ENCODE measurements at places on chromosomes 5 and 9. TPM values are rescaled to one million over a fixed set of nuclear protein-coding genes. Genes with fewer than 3 reads are reported as not detected.

RETREG1 gene
- total RNA-seq, result 18.1 TPM

SPATA31A6 gene
- not detected for total RNA-seq

- no peaks in the 10 kb centered on the region for H3K4me1 ChIP-seq
- no peak overlapping the region for H3K27ac ChIP-seq
- H3K4me3 ChIP-seq, result no peak overlapping the region
Observed at GRCh38 chr5:158801268-158801667, 298.4 kb downstream of the EBF1 start.

DNA sequence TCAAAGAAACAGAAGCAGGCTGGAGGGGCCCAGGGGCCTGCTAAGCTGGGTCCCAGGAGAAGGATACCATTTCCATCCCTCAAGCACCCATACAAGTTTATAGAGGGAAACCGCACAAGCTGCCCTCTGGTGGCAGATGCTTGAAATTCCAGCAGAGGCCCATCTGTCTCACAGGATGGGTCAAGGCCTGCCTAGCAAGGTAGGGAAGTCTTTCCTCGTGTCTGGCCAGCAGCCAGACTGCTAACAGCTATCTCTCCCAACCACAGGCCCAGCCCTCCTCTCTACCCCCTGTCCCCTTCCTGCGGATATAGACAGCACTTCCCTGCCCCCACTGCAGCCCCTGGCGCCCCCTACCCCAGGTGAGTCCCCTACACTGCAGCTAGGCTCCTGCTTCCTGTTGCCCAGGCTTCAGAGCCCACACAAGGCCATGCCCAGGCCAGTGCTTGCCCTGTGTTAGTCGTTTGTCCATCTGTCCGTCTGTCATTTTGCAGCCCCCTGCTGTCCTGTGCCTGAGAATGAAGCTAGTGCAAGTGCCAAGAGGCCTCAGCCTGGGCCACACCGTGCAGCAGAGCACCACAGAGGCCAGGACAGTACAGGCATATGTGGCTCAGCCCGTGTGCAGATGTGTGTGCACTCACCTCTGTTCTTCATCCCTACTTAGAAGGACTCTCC, 26.2 kb downstream of the TCF7 start:
- H3K36me3 ChIP-seq, result peaks cover 16% of the 10 kb centered on the region
- H3K4me3 ChIP-seq, result no peak overlapping the region
- H3K27me3 ChIP-seq, result peaks cover 8% of the 10 kb centered on the region
- peaks cover 32% of the 10 kb centered on the region for H3K4me1 ChIP-seq
- peak; percentile 75 for DNase-seq

DNA sequence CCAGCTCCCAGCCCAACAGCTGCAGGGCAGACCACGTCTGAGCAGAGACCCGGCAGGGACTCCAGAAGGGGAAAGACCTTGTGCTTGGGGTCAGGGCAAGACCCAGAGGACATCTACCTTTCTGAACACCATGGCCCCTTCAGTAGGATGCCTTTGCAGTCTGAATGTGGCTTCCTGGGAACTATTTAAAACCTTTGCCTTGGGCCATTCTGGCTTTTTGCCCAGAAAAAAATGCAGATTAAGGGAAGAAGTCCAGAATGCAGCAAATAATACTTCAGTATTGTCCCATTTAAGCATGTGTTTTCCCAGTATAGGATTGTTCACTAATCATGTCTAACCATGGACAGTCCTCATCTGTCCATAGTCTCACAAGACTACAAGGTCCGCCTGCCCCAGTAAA, 67.5 kb upstream of the ERCC6L2 start:
- peaks cover 24% of the 10 kb centered on the region for H3K27me3 ChIP-seq
- H3K4me3 ChIP-seq, result no peak overlapping the region
- no peak overlapping the region for H3K27ac ChIP-seq
- DNase-seq, result no peak

GRCh38 chr5:109126481-109126880, 283.3 kb downstream of the PJA2 start:
- H3K4me3 ChIP-seq, result no peak overlapping the region
- no peak for DNase-seq
- no peaks in the 10 kb centered on the region for H3K4me1 ChIP-seq
- H3K27me3 ChIP-seq, result no peaks in the 10 kb centered on the region
- no peak overlapping the region for H3K27ac ChIP-seq
- no peaks in the 10 kb centered on the region for H3K36me3 ChIP-seq

- no peak overlapping the region for H3K27ac ChIP-seq
- no peak for DNase-seq
- H3K27me3 ChIP-seq, result no peaks in the 10 kb centered on the region
- no peak overlapping the region for H3K4me3 ChIP-seq
Observed at GRCh38 chr5:33649549-33650482, 209.1 kb downstream of the TARS1 start.

ANGPTL2 gene
- not detected for total RNA-seq

DNA sequence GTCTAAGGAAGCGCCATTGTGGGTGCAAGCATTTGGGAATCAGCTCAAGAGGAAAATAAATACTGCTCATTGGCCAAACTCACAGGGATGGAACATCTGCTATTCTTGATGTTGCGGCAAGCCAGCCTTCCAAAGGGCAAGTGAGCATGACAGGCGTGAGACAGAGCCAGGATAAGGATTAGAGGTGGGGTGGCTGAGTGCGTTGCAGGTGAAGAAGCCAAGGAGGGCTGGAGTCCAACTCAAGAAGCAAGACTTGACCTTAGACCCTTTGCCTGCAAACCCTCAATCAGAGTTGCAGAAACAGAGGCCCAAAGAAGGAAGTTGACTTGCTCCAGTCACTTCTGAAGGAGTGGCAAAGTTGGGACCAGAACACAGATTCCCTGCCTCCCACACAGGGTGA, 79.4 kb downstream of the WWC1 start:
- DNase-seq, result no peak
- H3K27ac ChIP-seq, result no peak overlapping the region
- H3K36me3 ChIP-seq, result no peaks in the 10 kb centered on the region
- peaks cover 3% of the 10 kb centered on the region for H3K27me3 ChIP-seq

CERCAM gene
- 5.2 TPM for total RNA-seq

SCGB3A2 gene
- not detected for total RNA-seq

DNA sequence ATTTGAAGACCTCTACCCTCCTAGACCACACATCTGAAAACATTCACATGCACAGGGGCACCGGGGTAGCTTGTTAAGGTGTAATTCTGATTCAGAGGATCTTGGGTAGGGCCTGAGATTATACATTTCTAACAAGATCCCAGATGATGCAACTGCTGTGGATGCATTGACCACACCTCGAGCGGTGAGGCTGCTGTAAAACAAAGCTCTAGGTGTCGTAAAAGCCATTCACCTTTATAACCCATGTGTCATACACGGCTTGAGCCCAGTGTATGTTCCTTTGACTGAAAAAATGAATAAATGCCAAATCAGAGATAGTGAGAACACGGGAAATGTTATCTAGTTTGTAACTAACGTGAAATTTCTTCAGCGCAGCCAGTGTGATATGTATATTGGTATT, 1578.2 kb upstream of the WWC1 start:
- H3K36me3 ChIP-seq, result no peaks in the 10 kb centered on the region
- H3K27me3 ChIP-seq, result no peaks in the 10 kb centered on the region
- H3K27ac ChIP-seq, result no peak overlapping the region
- no peak for DNase-seq
- H3K4me3 ChIP-seq, result no peak overlapping the region

DNA sequence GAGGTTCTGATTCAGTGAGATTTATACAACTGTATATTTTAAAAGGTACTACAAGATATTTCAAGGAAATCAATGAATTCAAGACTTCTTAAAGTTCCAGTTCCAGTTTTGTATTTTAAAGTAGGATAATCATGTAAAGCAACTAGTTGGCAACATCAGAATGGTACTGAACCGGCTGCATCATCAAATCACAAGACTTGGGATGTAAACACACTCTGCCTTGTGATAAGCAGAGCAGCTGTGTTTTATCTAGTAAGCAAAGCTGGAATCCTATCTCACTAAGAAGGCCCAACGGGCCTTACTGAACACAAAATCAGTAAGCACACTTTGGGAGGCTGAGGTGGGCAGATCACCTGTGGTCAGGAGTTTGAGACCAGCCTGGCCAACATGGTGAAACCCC, 327.2 kb upstream of the NREP start:
- DNase-seq, result no peak
- no peak overlapping the region for H3K27ac ChIP-seq
- no peaks in the 10 kb centered on the region for H3K4me1 ChIP-seq
- H3K4me3 ChIP-seq, result no peak overlapping the region
- no peaks in the 10 kb centered on the region for H3K36me3 ChIP-seq

DNA sequence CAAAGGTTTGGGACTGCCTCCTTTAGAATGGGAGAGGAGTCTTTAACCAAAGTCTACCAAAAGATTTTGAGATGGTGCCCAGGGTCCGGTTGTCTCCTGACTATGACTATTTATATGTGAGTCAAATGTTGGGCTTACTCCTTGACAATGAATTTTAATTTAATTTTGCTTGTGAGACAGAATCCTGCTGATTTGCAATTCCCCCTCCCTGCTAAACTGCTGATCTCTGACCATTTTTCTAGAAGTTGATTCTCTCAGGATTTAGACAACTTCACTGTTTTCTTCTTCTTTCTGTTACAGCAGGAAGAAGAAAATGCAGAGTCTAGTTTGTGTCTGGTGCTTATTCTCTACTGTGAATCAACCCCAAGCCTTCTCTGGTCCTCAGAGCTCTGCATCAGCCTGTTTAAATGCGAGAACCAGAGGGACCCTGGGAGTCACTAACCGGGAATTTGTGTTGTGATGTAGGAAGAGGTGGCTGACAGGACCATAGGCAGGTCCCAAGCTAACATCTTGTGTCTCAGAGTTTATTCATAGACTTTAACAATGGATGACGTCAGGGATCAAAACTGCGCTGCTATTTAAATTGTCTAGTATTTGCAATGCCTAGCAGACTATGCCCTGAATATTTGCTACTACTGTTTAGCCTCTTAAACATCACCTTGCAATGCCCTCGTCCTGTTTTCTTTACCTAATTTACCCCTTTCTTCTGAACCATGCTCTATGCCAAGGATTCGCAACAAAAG, 124.0 kb upstream of the TAF11L2 start:
- no peak overlapping the region for H3K4me3 ChIP-seq
- DNase-seq, result no peak
- H3K27me3 ChIP-seq, result no peaks in the 10 kb centered on the region
- H3K27ac ChIP-seq, result no peak overlapping the region
- H3K36me3 ChIP-seq, result no peaks in the 10 kb centered on the region
- no peaks in the 10 kb centered on the region for H3K4me1 ChIP-seq

RICTOR gene
- total RNA-seq, result 40.2 TPM

DNA sequence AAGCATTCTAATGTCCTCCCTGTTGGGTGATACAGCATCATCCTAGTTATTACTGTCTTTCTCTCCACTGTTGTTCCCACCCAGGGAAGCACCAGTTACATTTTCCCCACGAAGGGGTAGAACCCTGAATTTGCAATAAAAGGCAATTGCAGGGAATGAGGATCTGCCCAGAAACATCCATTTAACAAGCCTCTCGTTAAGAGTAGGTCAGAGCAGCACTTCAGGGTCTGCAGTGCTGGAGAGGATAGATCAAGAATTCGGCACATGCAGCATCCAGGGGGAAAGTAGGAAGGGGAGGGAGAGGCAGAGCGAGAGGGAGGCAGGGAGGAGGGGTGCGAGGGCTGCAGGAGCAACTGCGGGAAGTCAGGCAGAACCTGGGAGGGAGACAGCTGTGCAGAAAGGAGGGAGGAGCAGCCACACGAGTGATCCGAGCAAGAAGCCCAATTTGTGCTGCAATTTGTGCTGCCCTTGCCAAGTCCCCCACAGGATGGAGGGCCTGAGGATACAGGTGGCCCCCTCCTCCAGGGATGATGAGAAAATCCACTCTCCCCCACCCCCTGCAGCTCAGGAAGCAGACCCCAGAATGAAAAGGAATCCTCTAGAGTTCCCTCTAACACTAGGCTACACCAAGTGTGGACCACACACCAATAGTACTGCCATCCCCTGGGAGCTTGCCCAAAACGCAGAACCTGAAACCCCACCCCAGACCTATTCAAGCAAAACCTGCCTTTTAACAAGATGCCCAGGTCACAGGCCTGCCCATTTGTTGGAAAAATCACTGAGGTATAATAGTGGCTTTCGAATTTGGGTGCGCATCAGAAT, 62.2 kb downstream of the EPB41L4B start:
- no peak for DNase-seq
- H3K36me3 ChIP-seq, result no peaks in the 10 kb centered on the region
- H3K27me3 ChIP-seq, result peaks cover 11% of the 10 kb centered on the region
- no peaks in the 10 kb centered on the region for H3K4me1 ChIP-seq
- no peak overlapping the region for H3K27ac ChIP-seq

LHX3 gene
- not detected for total RNA-seq

GRCh38 chr9:76619197-76619596, 145.0 kb upstream of the PCA3 start:
- DNase-seq, result no peak
- peaks cover 14% of the 10 kb centered on the region for H3K27me3 ChIP-seq
- no peak overlapping the region for H3K27ac ChIP-seq
- H3K4me1 ChIP-seq, result peaks cover 13% of the 10 kb centered on the region
- H3K36me3 ChIP-seq, result peaks cover 1% of the 10 kb centered on the region
- no peak overlapping the region for H3K4me3 ChIP-seq

- DNase-seq, result no peak
- no peaks in the 10 kb centered on the region for H3K4me1 ChIP-seq
- H3K27ac ChIP-seq, result no peak overlapping the region
- H3K4me3 ChIP-seq, result no peak overlapping the region
Observed at GRCh38 chr5:94274707-94275106, 343.7 kb downstream of the KIAA0825 start.

CAVIN4 gene
- total RNA-seq, result 0.33 TPM

GRCh38 chr9:135805422-135806022, 101.8 kb downstream of the CAMSAP1 start:
- H3K27me3 ChIP-seq, result no peaks in the 10 kb centered on the region
- H3K4me1 ChIP-seq, result peaks cover 11% of the 10 kb centered on the region
- no peak overlapping the region for H3K4me3 ChIP-seq
- H3K27ac ChIP-seq, result no peak overlapping the region

BHMT gene
- total RNA-seq, result not detected

- no peaks in the 10 kb centered on the region for H3K36me3 ChIP-seq
- H3K27ac ChIP-seq, result no peak overlapping the region
- no peak overlapping the region for H3K4me3 ChIP-seq
Observed at GRCh38 chr9:110908894-110909293, 129.4 kb downstream of the LPAR1 start.

ATP10B gene
- not detected for total RNA-seq

GRCh38 chr5:156920042-156920860, 42.8 kb downstream of the TIMD4 start:
- peak overlapping the region; percentile 91 for H3K27ac ChIP-seq
- no peaks in the 10 kb centered on the region for H3K27me3 ChIP-seq
- H3K4me1 ChIP-seq, result peaks cover 55% of the 10 kb centered on the region
- peak; percentile 80 for DNase-seq
- H3K4me3 ChIP-seq, result peak overlapping the region; percentile 73
- H3K36me3 ChIP-seq, result peaks cover 37% of the 10 kb centered on the region

GRCh38 chr5:164052536-164053093, 547.2 kb downstream of the MAT2B start:
- no peak overlapping the region for H3K27ac ChIP-seq
- H3K36me3 ChIP-seq, result no peaks in the 10 kb centered on the region
- no peak overlapping the region for H3K4me3 ChIP-seq
- H3K27me3 ChIP-seq, result no peaks in the 10 kb centered on the region
- no peaks in the 10 kb centered on the region for H3K4me1 ChIP-seq
- no peak for DNase-seq

ZBTB5 gene
- total RNA-seq, result 9.7 TPM

- no peak for DNase-seq
- no peak overlapping the region for H3K27ac ChIP-seq
- H3K4me1 ChIP-seq, result no peaks in the 10 kb centered on the region
- H3K4me3 ChIP-seq, result no peak overlapping the region
- H3K36me3 ChIP-seq, result no peaks in the 10 kb centered on the region
Observed at GRCh38 chr9:133304158-133304470, 29.1 kb upstream of the ABO start.

GRCh38 chr9:112132356-112132755, 42.7 kb downstream of the SUSD1 start:
- no peak overlapping the region for H3K4me3 ChIP-seq
- no peak for DNase-seq
- peaks cover 33% of the 10 kb centered on the region for H3K36me3 ChIP-seq
- no peaks in the 10 kb centered on the region for H3K27me3 ChIP-seq
- H3K4me1 ChIP-seq, result no peaks in the 10 kb centered on the region
- H3K27ac ChIP-seq, result no peak overlapping the region

EPB41L4B gene
- total RNA-seq, result 1.0 TPM

SLC45A2 gene
- 0.21 TPM for total RNA-seq

Measured in activated CD8-positive, alpha-beta memory T cell treated with anti-CD3 and anti-CD28 coated beads, Interleukin-2, amount 10 ng/mL, durations not matched to agents 7 days and 5 days (primary cell).